ENCODE measurements at places on chromosomes 3 and 15. TPM values are rescaled to one million over a fixed set of nuclear protein-coding genes. Genes with fewer than 3 reads are reported as not detected.

The MYL3 gene
- polyA plus RNA-seq, result not detected

The DUOXA2 gene
- not detected for polyA plus RNA-seq

The PAK6 gene
- 0.07 TPM for polyA plus RNA-seq

The FOXB1 gene
- not detected for polyA plus RNA-seq

The ERC2 gene
- 2.4 TPM for polyA plus RNA-seq

DNA sequence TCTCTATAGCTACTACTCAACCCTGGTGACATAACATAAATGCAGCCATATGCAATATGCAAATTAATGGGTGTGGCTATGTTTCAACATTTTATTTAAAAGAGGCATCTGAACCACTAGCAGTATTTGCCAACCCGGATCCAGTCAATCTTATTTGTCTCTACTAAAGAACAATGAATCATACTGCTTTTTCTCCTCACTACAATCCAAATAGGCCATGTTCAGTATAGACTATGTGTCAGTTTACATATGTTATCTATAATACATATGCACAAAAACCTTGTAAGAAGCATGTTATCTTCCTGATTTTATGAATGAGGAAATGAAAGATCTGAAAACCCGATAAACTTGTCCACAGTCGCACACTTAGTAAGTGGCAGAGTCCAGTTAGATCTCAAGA is 125.7 kb downstream of the STAG1 start:
- no peaks in the 10 kb centered on the region for H3K4me1 ChIP-seq
- no peak for DNase-seq
- H3K36me3 ChIP-seq, result peaks cover 13% of the 10 kb centered on the region
- no peak overlapping the region for H3K4me3 ChIP-seq

The DIPK2A gene
- 0.03 TPM for polyA plus RNA-seq

GRCh38 chr15:64110950-64111678 is 15.3 kb downstream of the SNX1 start:
- H3K4me1 ChIP-seq, result no peaks in the 10 kb centered on the region
- peaks cover 26% of the 10 kb centered on the region for H3K36me3 ChIP-seq

GRCh38 chr3:107846279-107846852 is 244.5 kb downstream of the CD47 start:
- DNase-seq, result no peak
- no peak overlapping the region for H3K27ac ChIP-seq
- H3K4me1 ChIP-seq, result peaks cover 2% of the 10 kb centered on the region
- no peak overlapping the region for H3K4me3 ChIP-seq
- no peaks in the 10 kb centered on the region for H3K36me3 ChIP-seq
- H3K27me3 ChIP-seq, result no peaks in the 10 kb centered on the region

GRCh38 chr3:14295037-14295436 is 107.4 kb upstream of the SLC6A6 start:
- H3K27ac ChIP-seq, result no peak overlapping the region
- no peaks in the 10 kb centered on the region for H3K36me3 ChIP-seq
- no peak overlapping the region for H3K4me3 ChIP-seq
- H3K27me3 ChIP-seq, result no peaks in the 10 kb centered on the region

- no peak overlapping the region for H3K4me3 ChIP-seq
- no peak for DNase-seq
- no peaks in the 10 kb centered on the region for H3K4me1 ChIP-seq
- H3K27me3 ChIP-seq, result no peaks in the 10 kb centered on the region
- H3K36me3 ChIP-seq, result no peaks in the 10 kb centered on the region
- H3K27ac ChIP-seq, result no peak overlapping the region
These were observed 456.1 kb downstream of the MFSD1 start for GRCh38 chr3:159257954-159258353.
